ENCODE measurements at places on chromosomes 6 and 20. TPM values are rescaled to one million over a fixed set of nuclear protein-coding genes. Genes with fewer than 3 reads are reported as not detected.

The OLIG3 gene
- total RNA-seq, result not detected

GRCh38 chr6:118787724-118788423 lies 106.1 kb upstream of the ASF1A start:
- no peak for DNase-seq

DNA sequence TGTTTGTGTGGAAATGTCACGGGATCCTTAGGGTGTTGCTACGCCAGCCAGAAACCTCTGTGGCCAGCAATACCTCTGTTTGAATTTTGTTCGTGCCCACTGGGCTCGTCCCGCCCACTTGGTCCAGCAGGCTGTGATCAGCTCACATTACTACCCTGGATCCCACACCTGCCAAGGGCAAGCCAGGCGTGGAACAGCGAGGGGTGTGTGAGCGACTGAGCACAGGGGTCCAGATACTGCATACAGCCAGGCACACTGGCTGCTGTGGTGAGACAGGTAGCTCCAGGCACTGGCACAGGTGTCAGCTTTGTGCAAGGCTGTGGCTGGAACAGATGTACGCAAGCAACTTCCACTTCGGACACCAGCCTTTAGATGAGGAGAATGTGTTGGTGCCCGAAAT lies 718.9 kb downstream of the EPHA7 start:
- DNase-seq, result no peak

DNA sequence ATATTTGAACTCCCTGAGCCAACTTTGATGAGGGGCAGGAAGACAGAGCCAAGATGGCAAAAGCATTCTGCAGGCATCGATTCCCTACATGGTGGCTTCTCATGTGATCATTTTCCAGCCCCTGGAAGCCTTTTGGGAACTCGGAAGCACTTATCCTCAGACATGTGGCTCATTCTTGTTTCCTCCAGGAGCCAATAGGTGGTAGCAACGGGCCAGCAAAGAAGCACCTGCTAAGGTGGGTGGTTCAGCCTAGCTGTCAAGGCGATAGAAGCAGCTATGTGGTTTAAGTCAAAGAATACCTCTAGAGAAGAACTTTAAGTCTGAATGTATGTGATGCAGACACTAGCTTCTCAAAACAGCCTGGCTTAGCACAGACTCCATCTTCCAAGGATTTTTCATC lies 64.9 kb upstream of the PAX1 start:
- DNase-seq, result no peak

- DNase-seq, result no peak
Observed at GRCh38 chr6:8683204-8683603, 247.9 kb upstream of the SLC35B3 start.

DNA sequence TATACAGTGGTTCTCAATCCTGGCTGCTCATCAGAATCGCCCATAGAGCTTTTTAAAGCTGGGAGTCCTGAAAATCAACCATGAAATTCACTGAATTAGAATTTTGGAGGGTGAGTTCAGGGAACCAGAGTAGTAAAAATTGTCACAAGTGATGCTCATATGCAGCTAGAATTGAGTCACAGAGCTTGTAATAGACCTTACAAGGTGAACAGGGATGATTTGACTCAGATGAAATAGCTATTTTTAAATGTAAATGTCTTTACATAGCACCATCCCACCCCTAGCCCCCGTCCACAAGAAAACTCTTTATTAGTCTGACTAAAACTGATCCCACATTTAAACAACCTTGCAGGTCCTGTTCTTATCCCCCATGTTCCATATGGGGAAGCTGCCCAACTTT lies 531.7 kb downstream of the LMBRD1 start:
- DNase-seq, result no peak

- DNase-seq, result peak; percentile 95
Observed at GRCh38 chr6:113564371-113565171, 292.6 kb upstream of the MARCKS start.

DNA sequence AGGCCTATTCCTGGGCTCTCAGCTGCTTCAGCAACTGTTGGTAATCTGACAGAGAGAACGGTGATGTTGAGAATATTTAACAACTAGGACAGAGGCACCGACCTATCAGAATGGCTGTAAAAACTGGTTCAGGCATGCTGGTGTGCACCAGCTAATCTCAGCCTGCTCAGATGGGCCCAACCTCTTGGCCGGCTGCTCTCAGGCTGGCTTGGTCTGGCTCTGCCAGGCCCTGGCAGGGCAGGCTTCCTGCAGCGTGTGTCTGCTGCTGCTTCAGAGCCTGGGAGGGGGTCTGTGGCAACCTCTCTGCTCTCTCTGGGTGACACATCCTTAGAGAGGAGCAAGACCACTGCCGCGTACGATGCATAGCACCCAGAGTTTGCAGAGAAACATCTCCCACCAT lies 4.8 kb downstream of the SLC2A12 start:
- DNase-seq, result no peak

- DNase-seq, result no peak
Observed at GRCh38 chr6:32610682-32611296, 21.1 kb upstream of the HLA-DRB1 start.

- no peak for DNase-seq
Observed at GRCh38 chr6:29964887-29965562, 22.7 kb downstream of the HLA-A start.

GRCh38 chr6:79902046-79902445 lies 45.3 kb downstream of the ELOVL4 start:
- DNase-seq, result no peak

The DTD1 gene
- 26.2 TPM for total RNA-seq

The TMEM217 gene
- total RNA-seq, result 5.0 TPM

GRCh38 chr6:3383525-3383924 lies 73.3 kb downstream of the SLC22A23 start:
- no peak for DNase-seq

DNA sequence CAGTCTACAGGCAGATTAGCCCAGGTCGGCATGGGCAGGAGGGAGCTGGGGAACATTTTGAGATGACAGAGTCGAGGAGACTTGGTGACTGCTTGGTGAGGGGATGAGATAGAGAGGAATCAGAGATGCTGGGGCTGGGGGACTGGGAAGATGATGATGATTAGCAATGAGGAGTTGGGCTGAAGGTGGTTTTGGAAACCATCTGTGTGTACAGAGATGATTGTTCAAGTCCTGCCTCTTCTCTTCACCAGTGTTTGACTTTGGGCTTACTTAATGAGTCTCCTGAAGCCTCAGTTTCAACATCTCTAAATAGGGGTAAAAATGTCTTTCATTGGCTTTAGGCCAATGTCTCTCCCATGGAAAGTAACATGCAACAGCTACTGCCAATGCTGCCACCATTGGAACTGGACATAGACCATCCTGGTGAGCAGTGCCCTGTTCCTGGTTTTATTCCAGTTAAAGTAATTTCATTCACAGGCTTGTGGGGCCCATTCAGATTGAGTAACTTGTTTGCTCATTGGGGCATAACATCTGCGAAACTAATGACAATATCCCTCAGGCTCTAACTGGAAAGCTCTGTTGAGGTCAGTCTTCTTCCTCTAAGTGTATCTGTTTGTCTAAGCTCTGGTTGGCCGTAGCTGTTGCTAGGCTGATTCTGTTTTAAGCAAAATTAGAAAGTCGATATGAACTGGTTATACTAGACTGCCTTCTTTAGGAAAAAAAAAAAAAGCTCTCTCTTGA lies 99.1 kb downstream of the ARMC2 start:
- no peak for DNase-seq

- no peak for DNase-seq
Observed at GRCh38 chr20:47271046-47271615, 85.4 kb downstream of the ZMYND8 start.

DNA sequence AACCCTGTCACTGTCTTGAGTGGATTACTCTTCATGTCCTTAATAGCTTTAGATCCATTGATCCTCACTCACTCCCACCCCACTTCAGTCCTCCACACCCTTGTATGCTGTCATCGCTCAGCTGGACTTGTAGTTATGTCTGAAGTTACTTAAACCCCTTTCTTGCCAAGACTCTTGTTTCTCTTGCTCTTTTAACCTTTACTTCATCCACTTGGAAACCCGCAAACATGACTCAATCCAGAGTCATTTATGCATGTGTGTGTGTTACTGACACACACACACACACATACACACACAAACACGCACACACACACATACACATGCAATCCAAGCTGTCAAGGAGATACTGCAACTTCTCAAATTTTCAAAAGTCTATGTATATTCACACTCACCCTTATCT lies 341.8 kb downstream of the SYNE1 start:
- DNase-seq, result no peak

DNA sequence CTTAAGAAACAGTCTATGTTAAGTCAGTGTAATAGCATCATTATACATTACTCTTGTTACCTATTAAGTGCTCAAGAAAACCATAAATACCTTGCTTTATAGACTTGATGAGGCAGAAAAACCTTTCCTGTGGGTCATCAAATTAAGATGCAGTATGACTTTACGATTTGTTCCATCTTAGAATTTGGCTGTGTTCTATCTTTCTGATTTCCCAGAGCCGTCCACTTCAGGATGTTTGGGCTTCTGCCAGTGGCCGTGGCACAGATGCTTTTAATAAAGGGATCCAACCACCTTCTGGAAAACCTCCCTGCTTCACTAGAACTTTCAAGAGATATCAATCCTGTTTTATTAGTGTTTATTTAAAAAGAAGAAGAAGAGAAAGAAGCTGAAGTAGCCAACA lies 71.2 kb downstream of the PDE7B start:
- no peak for DNase-seq

GRCh38 chr6:52566853-52567279 lies 10.0 kb downstream of the TRAM2 start:
- no peak for DNase-seq

DNA sequence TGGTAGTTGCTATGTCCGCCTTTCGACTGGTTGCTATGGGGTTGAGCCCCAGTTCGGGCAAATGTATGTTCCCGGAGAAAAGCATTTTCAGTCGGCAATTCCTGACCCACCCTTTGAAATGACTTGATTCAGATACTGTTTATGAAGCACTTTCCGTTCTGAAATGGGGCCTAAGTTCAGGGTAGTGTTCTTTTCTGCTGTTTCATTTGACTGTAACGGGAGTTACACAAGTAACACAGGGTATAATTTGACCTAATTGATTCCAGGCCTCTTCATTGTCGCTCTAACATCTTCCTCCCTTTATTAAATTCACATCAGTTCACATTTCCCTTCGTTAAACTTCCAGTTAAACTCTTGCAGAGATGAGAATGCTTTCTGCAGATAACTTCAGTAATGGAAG lies 85.5 kb downstream of the BMP6 start:
- no peak for DNase-seq

The MRAP2 gene
- total RNA-seq, result 9.2 TPM

GRCh38 chr6:28218312-28219248 lies 6.5 kb upstream of the ZSCAN9 start:
- peak; percentile 88 for DNase-seq

GRCh38 chr6:115712291-115712961 lies 348.3 kb downstream of the FRK start:
- DNase-seq, result no peak

The SS18L1 gene
- 19.9 TPM for total RNA-seq

DNA sequence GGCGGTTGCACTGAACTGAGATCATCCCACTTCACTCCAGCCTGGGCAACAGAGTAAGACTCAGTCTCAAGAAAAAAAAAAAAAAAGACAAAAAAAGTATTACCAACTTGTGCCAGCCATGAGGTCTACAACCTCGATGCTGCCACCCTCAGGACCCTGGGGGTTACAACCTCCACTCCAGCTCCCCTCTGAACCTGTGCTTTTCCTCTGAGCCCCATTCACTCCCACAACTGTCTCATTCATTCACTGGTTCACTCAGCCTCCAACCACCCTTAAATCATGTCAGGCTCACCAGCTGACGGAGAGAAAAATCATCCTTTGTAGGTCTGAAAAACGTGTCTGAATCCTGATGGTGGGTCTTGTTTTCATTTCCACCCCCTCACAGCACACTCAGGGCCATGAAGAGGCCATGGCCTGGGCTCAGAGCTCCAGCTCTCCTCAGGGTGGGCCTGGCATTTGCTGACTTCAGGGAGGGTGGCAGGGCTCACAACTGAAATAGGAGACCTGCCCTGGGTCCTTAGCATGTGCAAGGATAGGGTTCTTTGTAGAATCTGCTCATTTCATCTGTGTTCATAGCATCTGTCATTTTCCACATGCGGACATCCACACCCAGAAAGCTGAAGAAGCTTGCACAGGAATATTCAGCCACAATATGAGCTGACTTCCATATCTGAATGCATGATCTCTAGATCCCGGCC lies 1.9 kb upstream of the ULBP1 start:
- DNase-seq, result no peak

DNA sequence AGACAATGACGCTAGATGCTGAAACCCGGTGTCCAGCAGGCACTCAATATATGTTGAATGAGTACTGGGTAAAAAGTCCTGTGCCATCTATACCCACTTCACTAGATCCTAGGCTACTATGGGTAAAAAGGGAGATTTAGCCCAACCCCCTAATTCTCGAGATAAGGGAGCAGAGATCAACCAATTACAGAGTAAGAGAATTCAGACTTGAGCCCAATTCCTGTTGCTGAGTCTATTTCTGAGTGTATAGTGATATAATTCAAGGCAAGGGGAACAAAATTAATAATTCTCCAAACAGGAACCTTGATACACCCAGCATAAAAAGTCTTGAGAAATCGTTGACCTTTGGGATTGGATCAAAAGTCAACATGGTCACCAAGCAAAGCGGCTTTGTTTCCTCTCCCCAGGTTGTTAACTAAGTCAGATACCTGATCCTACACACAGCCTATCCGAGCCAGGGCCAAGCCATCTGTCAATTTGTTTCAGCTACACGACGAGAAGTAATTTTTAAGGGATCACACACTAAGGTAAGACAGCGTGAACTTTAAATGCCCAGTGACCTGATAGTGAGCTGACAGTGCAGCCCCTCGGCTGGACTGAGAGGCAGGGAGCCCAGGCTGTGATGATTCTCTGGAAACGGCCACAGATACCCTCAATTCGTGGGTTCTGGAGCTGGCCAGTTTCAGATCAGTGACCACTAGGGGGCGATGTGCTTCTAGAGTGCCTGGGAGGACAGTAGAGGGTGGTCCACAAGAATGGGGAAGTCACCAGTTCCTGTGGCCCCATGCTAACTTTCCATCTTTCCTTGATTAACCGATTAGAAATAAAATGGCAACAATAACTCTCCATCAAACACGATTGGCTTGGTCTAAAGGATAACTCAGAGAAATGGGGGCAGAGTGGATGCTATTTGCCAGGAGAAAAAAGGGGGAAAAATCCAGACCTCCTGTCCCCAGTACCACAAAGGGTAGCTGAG lies 46.2 kb downstream of the SLC22A23 start:
- no peak for DNase-seq

All from osteocyte (in vitro differentiated cells).